ENCODE measurements at places on chromosomes 1 and 21. TPM values are rescaled to one million over a fixed set of nuclear protein-coding genes. Genes with fewer than 3 reads are reported as not detected.

CYP4X1 gene
- total RNA-seq, result not detected

GRCh38 chr1:151596166-151596953 lies 15.5 kb upstream of the SNX27 start:
- no peak overlapping the region for H3K27ac ChIP-seq
- no peaks in the 10 kb centered on the region for H3K27me3 ChIP-seq
- no peaks in the 10 kb centered on the region for H3K4me1 ChIP-seq
- H3K4me3 ChIP-seq, result no peak overlapping the region

CR1L gene
- total RNA-seq, result not detected

SLC16A1 gene
- 82.0 TPM for total RNA-seq

S100A14 gene
- not detected for total RNA-seq

GRCh38 chr1:203990118-203990517 lies 82.8 kb upstream of the SOX13 start:
- H3K36me3 ChIP-seq, result no peaks in the 10 kb centered on the region
- no peak overlapping the region for H3K4me3 ChIP-seq
- H3K27me3 ChIP-seq, result no peaks in the 10 kb centered on the region
- peaks cover 9% of the 10 kb centered on the region for H3K4me1 ChIP-seq
- H3K27ac ChIP-seq, result no peak overlapping the region

- peaks cover 47% of the 10 kb centered on the region for H3K36me3 ChIP-seq
- H3K4me3 ChIP-seq, result no peak overlapping the region
- H3K4me1 ChIP-seq, result peaks cover 2% of the 10 kb centered on the region
- H3K27me3 ChIP-seq, result no peaks in the 10 kb centered on the region
- H3K27ac ChIP-seq, result no peak overlapping the region
These were observed 72.6 kb downstream of the DDR2 start for GRCh38 chr1:162704673-162705424.

- no peak overlapping the region for H3K4me3 ChIP-seq
- H3K27ac ChIP-seq, result no peak overlapping the region
- H3K27me3 ChIP-seq, result no peaks in the 10 kb centered on the region
- H3K36me3 ChIP-seq, result no peaks in the 10 kb centered on the region
- peaks cover 4% of the 10 kb centered on the region for H3K4me1 ChIP-seq
These were observed 280.4 kb downstream of the HLX start for GRCh38 chr1:221159608-221160007.

GRCh38 chr1:75785320-75785982 lies 605 bp upstream of the RABGGTB start:
- peaks cover 36% of the 10 kb centered on the region for H3K36me3 ChIP-seq
- H3K27ac ChIP-seq, result peak overlapping the region; percentile 42
- DNase-seq, result no peak
- H3K27me3 ChIP-seq, result no peaks in the 10 kb centered on the region

GRCh38 chr1:32864375-32865019 lies 6.2 kb downstream of the FNDC5 start:
- H3K4me1 ChIP-seq, result peaks cover 21% of the 10 kb centered on the region
- DNase-seq, result no peak
- H3K27me3 ChIP-seq, result no peaks in the 10 kb centered on the region
- H3K27ac ChIP-seq, result no peak overlapping the region

DNA sequence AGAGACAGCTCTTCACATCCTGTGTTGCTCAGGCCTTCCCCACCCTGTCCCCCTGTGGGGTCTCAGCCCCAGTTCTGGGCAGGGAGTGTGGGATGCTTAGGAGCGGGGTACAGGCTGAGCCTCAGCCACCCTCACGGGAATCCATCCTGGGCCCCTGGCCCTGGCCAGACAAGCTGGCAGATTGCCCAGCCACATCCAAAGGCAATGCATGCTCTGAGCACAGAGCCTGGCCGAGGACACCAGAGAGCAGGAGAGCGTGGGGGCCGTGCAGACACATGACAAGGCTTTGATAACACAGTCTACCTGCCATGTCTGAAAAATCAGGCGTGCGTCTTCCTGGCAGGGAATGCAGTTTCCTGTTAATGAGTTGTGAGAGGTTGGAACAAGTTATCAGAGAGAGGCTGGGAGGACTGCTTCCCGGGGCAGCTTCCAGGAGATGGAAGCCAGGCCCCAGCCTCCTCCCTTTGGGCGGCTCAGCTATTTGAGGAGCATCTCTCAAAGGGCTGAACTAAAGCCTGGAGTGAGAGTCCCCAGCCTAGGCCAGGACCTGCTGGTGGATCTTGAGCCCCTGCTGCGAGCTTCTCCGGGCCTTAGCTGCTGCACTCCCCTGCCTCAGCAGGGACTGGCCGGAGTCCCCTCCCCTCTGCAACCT lies 72.2 kb upstream of the SELENON start:
- DNase-seq, result no peak
- H3K36me3 ChIP-seq, result no peaks in the 10 kb centered on the region

GRCh38 chr1:107829036-107829770 lies 135.8 kb downstream of the VAV3 start:
- H3K27me3 ChIP-seq, result 0 out of 2 replicates have a peak, but pooled peaks cover 3% of the 10 kb centered on the region
- H3K36me3 ChIP-seq, result no peaks in the 10 kb centered on the region
- no peak for DNase-seq
- H3K4me1 ChIP-seq, result no peaks in the 10 kb centered on the region
- no peak overlapping the region for H3K4me3 ChIP-seq

KCNE1 gene
- 0.16 TPM for total RNA-seq

- H3K27ac ChIP-seq, result peak overlapping the region; percentile 95
- peaks cover 39% of the 10 kb centered on the region for H3K36me3 ChIP-seq
- no peaks in the 10 kb centered on the region for H3K27me3 ChIP-seq
- H3K4me1 ChIP-seq, result peaks cover 41% of the 10 kb centered on the region
These were observed 764 bp downstream of the PKNOX1 start for GRCh38 chr21:42974832-42975820.

ARHGEF16 gene
- total RNA-seq, result 34.9 TPM

GRCh38 chr1:161173711-161174110 lies 3.6 kb downstream of the B4GALT3 start:
- DNase-seq, result no peak
- H3K27ac ChIP-seq, result no peak overlapping the region
- no peak overlapping the region for H3K4me3 ChIP-seq

DNA sequence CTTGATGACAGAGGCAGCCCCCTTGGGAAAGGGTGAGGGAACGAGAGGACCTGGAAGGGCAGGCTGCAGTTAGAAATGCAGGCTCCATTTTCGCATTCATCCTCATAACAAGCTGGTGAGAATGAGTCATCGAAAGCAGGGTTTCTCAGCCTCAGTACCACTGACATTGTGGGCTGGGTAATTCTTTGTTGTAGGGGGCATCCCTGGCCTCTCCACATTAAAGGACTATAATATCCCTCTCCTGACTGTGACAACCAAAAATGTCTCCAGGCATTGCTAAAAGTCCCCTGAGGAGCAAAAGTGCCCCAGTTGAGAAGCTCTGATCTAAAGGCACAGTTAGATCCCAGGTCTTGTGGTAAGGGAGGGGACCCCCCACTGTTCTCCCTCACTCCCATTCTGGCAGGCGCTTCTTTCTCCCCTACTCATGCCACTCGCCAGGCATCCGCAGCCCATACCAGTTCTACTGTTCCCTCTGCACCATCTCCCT lies 20.4 kb downstream of the KCNN3 start:
- H3K4me3 ChIP-seq, result no peak overlapping the region
- 0 out of 2 replicates have a peak, but pooled peaks cover 2% of the 10 kb centered on the region for H3K27me3 ChIP-seq
- DNase-seq, result no peak
- H3K27ac ChIP-seq, result no peak overlapping the region
- H3K36me3 ChIP-seq, result no peaks in the 10 kb centered on the region

TNN gene
- 6.0 TPM for total RNA-seq

- H3K4me3 ChIP-seq, result no peak overlapping the region
- H3K36me3 ChIP-seq, result no peaks in the 10 kb centered on the region
- no peaks in the 10 kb centered on the region for H3K4me1 ChIP-seq
- no peak overlapping the region for H3K27ac ChIP-seq
- peaks cover 16% of the 10 kb centered on the region for H3K27me3 ChIP-seq
- no peak for DNase-seq
These were observed 19.2 kb downstream of the SYT6 start for GRCh38 chr1:114134518-114134917.

DNA sequence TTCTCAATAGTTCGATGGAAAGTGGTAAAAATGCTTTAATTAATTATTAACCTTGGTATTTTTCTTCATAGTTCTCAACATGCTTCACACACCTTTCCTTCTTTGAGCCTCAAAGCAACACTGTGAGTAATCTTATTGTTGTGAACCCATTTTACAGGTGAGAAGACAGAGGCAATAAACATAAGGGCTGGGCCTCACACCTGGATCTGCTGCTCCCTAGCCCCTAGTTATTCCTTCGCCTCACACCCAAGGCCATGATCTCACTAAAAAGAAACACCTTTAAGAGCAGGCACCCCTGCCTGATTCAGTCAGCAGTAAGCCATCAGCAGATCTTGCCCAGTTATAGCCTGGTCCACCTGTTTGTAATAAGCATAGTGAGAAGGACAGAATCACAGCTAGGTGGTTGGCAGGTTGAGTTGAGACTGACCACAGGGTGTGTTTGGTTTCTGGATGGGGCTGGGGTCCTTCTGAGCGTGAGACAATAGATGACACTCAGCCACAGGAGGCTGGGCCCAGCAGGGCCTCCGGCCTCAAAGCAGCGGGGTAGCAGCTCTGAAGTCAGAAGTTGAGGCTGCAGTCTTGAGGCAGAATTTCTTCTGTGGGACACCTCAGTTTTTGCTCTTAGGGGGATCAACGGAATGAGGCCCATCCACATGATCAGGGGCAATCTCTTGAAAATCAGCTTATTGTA lies 203.9 kb downstream of the RHOU start:
- no peak overlapping the region for H3K4me3 ChIP-seq
- DNase-seq, result no peak
- no peaks in the 10 kb centered on the region for H3K27me3 ChIP-seq
- H3K4me1 ChIP-seq, result peaks cover 23% of the 10 kb centered on the region

- DNase-seq, result no peak
- no peaks in the 10 kb centered on the region for H3K27me3 ChIP-seq
- no peaks in the 10 kb centered on the region for H3K36me3 ChIP-seq
- H3K4me3 ChIP-seq, result no peak overlapping the region
These were observed 48.0 kb downstream of the DNAI4 start for GRCh38 chr1:66876664-66877063.

- H3K27me3 ChIP-seq, result no peaks in the 10 kb centered on the region
- DNase-seq, result no peak
- no peak overlapping the region for H3K4me3 ChIP-seq
- H3K36me3 ChIP-seq, result no peaks in the 10 kb centered on the region
These were observed 16.1 kb downstream of the SIPA1L2 start for GRCh38 chr1:232613752-232614381.

PADI2 gene
- not detected for total RNA-seq

RGSL1 gene
- total RNA-seq, result not detected

- no peaks in the 10 kb centered on the region for H3K27me3 ChIP-seq
- DNase-seq, result no peak
- H3K4me3 ChIP-seq, result no peak overlapping the region
- no peaks in the 10 kb centered on the region for H3K36me3 ChIP-seq
- H3K4me1 ChIP-seq, result peaks cover 27% of the 10 kb centered on the region
- H3K27ac ChIP-seq, result no peak overlapping the region
These were observed 15.2 kb downstream of the RGS4 start for GRCh38 chr1:163084330-163084729.

DNA sequence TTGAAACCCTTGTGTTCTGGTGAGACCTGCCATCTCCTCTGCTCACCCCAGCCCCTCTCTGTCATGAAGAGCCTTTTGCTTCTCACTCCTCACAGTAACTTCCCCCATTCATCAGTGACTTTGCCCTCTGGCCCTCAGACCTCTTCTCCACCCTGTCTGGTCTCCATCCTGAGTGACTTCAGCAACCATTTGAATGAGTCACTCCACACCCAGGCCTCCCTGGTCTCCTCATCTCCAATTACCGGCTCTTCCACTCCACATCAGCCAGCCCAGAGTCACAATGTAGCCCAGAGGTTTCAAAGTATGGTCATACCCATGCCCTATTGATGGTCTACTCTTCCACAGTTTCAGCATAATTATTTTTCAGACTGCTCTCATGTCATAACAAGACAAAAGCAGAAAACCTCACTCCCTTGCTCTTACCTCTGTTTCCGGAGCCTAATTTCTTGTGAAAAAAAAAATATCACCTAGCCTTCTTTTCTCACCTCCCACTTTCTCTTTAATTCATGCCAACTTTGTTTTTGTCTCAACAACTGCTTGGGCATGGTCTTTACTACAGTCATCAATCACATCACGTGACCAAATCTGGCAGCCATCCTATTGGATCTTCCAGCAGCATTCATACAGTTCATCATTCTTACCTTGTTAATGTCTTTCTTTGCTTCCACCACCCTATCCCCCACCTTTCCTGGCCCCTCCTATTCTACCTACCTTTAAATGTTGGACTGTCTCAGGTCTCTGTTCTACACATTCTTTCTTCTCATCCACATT lies 35.6 kb upstream of the NEK7 start:
- peak; percentile 25 for DNase-seq
- no peak overlapping the region for H3K4me3 ChIP-seq
- H3K36me3 ChIP-seq, result no peaks in the 10 kb centered on the region
